ENCODE measurements at places on chromosomes 3 and 15. TPM values are rescaled to one million over a fixed set of nuclear protein-coding genes. Genes with fewer than 3 reads are reported as not detected.

DNA sequence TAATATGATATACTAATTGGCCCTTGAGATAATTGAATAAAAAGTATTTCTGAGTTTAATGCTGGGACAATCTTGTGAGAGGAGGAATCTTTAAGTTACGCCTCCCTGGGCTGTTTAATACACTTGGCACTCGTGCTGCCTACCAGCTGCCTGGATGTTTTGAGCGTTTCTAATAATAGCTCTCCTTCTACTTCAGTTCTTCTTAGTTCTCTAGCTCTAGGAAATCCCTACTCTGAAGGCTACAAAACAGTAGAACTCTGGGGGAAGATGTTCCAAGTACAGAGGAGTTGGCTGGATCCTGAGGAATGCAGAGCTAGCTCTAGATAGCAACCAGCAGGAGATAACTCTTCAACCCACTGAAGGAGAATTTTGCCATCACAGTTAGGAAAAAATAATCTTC lies 3.5 kb downstream of the NAALADL2 start:
- DNase-seq = no peak

GRCh38 chr15:91264651-91265351 lies 164.7 kb downstream of the SV2B start:
- DNase-seq = no peak

- no peak for DNase-seq
Measured at GRCh38 chr3:71463617-71464016, 119.9 kb downstream of the FOXP1 start.

GRCh38 chr15:73628976-73629797 lies 4.0 kb downstream of the NPTN start:
- DNase-seq = no peak

GRCh38 chr15:100160953-100161352 lies 180.8 kb downstream of the ADAMTS17 start:
- no peak for DNase-seq

GRCh38 chr15:80266113-80266512 lies 14.1 kb upstream of the CTXND1 start:
- no peak for DNase-seq

GRCh38 chr15:23645371-23646164 lies 2.1 kb downstream of the MAGEL2 start:
- no peak for DNase-seq

- DNase-seq = no peak
Measured at GRCh38 chr3:72601060-72601459, 247.2 kb downstream of the SHQ1 start.

GRCh38 chr15:85408270-85408746 lies 27.9 kb downstream of the AKAP13 start:
- DNase-seq = no peak

GRCh38 chr3:13750731-13751130 lies 129.1 kb downstream of the WNT7A start:
- no peak for DNase-seq

DNA sequence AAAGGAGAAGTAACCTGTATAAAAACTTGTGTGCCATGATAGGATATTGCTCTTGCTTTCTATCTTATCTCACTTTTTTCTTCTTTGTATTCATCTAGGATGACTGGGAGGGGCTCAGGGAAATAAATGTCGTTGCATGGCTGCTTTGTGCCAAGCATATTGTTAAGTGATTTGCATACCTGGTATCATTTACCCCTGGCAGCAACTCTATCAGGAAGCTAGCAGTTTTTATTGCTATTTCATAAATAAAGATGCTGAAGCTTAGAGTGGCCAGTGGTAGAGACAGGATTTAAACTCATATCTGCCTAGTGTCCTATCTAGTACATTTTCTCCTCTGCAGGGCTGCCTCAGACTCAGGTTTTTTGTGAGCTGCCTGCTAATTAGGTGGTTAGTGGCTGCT lies 253.3 kb downstream of the PTPRG start:
- DNase-seq = no peak

DNA sequence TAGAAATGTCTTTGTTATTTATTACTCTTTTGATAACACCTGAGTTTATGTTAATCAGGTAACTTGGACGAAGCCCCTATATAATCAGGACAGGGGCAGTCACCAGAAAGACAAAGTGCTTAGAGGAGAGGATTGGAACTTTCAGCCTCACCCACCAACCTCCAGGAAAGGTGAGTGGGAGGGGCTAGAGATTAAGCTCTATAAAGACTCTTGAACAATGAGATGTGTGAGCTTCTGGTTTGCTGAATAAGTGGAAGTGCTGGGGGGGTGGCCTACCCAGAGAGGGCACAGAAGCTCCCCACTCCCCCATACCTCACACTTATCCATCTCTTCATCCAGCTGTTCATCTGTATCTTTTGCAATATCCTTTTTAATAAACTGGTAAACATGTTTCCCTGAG lies 73.9 kb downstream of the TTBK2 start:
- DNase-seq = no peak

- DNase-seq = no peak
Measured at GRCh38 chr3:119613872-119614271, 16.2 kb downstream of the PLA1A start.

DNA sequence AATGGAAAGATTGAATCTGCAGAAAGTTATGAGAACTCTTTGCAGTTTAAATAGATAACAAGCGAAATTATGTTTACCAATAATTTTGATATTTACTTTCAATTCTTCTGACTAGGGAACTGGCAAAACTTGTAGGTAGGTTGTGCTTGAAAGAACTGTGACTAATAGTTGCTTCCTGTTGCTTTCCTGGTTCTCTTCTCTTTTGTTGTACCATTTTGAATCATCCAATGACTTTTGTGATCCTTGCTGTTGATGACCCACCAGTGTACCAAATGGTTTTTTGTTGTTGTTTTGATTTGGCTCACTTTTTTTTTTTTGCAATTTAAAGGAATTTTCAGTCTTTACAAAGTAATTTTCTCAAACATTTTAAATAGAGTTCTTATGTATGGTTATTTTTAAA lies 64.9 kb upstream of the DCBLD2 start:
- no peak for DNase-seq

GRCh38 chr3:29972320-29972993 lies 633.9 kb upstream of the TGFBR2 start:
- DNase-seq = peak; percentile 65

DNA sequence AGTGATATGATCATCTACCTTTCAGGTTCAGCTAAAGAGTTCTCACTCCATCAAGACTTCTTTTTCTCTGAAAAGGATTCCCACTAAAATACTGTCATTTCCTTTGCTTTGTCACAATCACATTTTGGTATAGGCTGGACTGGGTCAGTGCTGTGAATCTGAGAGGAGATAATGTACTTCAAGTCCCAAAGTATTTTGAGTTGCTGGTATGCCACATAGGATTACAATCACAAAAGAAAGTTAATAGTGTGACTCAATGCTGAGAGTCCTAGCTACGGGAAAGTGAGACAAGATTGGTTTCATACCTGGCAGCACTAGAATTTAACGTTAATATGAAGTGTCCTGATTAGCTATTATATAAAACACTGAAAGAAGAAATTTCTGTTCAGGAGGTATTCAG lies 1073.5 kb downstream of the FHIT start:
- no peak for DNase-seq

DNA sequence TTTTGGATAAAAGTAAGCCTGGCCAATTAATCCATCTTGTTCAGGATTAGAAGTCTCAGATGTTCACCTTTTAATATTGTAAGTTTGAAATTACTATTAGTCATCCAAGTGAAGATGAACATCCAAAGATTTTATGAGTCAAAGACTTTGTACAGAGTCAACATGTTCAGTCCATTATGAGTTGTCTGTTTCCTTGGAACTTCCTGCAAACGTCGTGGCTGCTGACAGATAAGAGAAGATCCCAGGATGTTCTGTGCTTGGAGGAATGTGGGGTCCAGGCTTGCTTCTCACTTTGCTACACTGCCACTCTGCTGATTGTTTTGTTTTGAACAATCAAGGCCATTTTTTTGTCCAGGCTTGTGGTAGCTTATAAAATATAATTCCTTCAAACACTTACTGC lies 74.3 kb upstream of the SLCO2A1 start:
- DNase-seq = no peak

DNA sequence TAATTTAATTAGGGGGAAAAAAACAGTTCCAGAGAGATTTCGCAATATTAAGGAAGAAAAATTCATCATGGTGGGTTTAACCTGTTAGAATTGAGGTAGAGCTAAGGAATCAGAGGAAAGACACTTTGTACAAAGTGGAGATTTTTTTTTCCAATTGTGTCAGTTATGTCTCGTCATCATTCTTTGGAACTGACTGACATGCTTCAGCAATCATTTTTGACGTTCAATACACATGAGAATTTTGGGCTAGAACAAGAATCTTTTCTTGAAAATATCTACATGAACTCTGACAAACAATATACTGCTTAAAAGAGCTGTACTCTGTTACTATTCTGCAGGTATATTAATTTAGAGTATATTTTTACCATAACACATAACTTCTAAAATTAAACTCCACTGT lies 878.6 kb downstream of the CADM2 start:
- DNase-seq = no peak

GRCh38 chr3:67361770-67362169 lies 292.6 kb downstream of the SUCLG2 start:
- DNase-seq = no peak

DNA sequence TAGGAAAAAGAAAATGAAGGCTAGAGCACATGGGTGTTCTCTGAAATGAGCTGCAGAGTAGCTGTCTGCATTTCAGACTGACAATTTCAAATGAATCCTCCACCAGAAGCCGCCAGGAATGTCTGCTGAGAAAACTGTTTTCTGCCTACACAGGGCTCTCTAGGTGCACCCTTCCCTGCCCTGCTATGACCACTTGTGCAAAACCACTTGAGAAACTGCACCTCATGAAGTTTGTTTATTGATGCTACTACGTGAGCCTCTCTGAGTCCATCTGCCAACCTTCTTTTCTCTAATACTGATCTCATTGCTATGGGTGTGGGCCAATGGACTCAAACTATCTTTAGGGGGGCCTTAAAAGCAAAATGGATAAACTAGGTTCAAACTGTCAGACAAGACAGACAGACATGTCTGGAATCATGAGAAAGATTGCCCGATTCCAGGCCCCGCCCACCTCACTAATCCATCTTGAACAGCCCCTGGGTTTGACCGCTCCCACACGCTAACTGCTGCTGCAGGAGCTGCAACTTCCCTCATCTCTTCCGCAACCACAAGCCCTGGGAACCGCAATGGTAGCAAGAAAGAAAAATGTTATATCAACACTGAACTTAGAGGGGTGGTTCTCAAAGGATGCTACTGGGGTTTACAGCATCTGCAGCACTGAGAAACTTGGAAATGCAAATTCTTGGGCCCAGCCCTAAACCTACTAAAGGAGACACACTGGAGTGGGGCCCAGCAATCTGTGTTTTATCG lies 9.0 kb upstream of the CD47 start:
- DNase-seq = no peak

DNA sequence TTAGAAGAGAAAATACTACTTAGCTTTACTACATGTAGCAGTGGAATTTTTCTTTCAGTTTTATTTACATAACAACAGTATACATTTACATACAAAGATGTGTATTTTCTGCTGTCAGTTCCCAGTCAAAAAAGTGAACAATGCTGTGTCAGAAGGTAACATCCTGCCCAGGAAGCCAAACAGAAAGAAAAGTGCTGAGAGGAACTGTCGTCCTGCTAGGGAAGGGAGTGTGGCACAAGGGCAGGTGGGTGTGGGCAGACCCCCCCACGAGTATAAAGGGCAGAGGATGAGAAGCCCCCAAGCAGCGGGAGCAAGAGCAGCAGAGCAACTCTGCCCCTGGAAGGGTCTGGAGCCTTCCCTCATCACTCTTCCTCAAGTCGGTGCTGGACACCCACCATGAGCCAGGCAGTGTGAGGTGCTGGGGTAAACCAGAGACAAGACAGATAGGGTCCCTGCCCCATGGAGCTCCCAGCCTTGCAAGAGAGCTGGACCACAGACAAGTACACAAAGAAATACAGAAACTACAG lies 39.7 kb downstream of the TBC1D2B start:
- DNase-seq = no peak

DNA sequence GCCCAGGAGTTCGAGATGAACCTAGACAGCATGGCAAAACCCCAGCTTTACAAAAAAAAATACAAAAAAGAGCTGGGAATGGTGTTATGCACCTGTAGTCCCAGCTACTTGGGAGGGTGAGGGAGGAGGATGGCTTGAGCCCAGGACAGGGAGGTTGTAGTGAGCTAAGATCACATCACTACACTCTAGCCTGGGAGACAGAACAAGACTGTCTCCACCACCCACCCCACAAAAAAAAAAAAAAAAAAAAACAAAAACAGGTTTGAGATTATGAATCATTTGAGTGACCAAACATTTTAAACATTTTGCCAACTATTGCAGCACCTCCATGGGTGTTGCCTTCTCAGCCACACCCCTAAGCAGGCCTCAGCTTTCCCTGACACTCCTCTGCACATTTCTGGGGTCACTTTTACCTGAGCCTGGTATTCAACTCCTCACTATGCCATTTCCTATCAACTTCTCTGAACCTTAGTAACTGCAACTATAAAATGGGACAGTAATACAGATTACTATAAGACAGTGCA lies 41.8 kb downstream of the IL5RA start:
- DNase-seq = no peak

- DNase-seq = no peak
Measured at GRCh38 chr15:91938136-91938535, 84.6 kb downstream of the SLCO3A1 start.

DNA sequence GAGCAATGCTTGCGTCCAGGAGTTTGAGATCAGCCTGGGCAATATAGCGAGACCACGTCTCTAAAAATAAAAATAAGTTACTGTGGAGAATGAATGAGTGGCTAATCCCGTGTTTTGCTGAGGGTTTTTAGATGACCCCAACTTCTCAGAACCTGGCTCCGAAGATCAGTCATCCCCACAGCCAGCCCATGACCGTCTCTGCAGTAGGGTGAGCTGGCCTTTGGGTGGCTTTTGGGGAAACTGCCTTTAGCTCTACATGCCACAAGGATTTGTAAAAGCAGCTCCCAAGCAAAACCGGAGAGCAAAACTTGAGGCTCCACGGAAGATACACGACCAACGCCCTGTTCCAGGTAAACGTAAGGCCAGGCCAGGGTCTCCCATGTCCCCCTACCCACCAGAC lies 39.2 kb upstream of the TFRC start:
- DNase-seq = no peak

DNA sequence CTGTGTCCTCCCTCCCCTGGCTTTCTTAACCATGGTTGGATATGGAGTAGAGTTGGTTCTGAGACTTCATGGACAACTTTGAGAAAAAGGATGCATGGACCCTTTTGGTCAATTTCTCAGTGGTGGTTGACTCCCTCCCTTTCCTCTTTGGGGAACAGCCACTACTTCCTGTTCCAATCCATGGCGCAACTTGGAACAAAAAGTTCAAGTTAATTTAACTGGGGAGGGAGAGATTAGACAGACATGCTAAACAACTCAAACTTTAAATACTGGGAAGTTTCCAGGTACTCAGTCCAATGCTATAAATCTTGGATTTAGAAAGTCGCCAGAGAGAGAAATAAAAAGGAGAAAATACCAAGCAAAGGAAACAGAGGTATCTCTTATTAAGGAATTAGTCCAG lies 202.2 kb downstream of the PDZRN3 start:
- DNase-seq = no peak

The COX5A gene
- total RNA-seq = 97.5 TPM

The RTP1 gene
- total RNA-seq = not detected

The LYZL4 gene
- total RNA-seq = not detected

The CFAP91 gene
- total RNA-seq = 0.19 TPM

The SLC9A9 gene
- 8.4 TPM for total RNA-seq

The P2RY14 gene
- total RNA-seq = not detected

The TRPC1 gene
- total RNA-seq = 13.2 TPM

The SIN3A gene
- total RNA-seq = 21.5 TPM

The IMPG2 gene
- 0.23 TPM for total RNA-seq

The CAV3 gene
- total RNA-seq = 30.4 TPM

The CPNE9 gene
- total RNA-seq = not detected

The NOX5 gene
- 0.46 TPM for total RNA-seq

The NRG4 gene
- total RNA-seq = not detected

The BRPF1 gene
- total RNA-seq = 22.2 TPM

The FRMD4B gene
- total RNA-seq = 5.6 TPM

Data from LHCN-M2 (cell line).